A549 treated with DMSO at 1 μM for 4 hours (cell line): ENCODE measurements at places on chromosomes 1 and 21. TPM values are rescaled to one million over a fixed set of nuclear protein-coding genes. Genes with fewer than 3 reads are reported as not detected.

OR2L5 gene
- not detected in 5 replicates for total RNA-seq

BLACAT1 gene
- 0.03 to 0.07 TPM in 2 of 5 replicates, not detected in the others for total RNA-seq

TRIM17 gene
- not detected in 5 replicates for total RNA-seq

KCNJ15 gene
- total RNA-seq, result 0.09 to 0.30 TPM (median 0.19 TPM) in 5 replicates

CACNA1S gene
- total RNA-seq, result 0.01 TPM in 1 of 5 replicates, not detected in the others

SSBP3 gene
- total RNA-seq, result 7.8 to 11.4 TPM (median 9.6 TPM) in 5 replicates

PEAR1 gene
- 7.8 to 12.2 TPM (median 10.1 TPM) in 5 replicates for total RNA-seq

OR2W3 gene
- not detected in 5 replicates for total RNA-seq

F5 gene
- 0.07 to 0.20 TPM (median 0.09 TPM) in 5 replicates for total RNA-seq

CYP4A11 gene
- total RNA-seq, result not detected in 5 replicates

FCMR gene
- 4.0 to 6.3 TPM (median 4.4 TPM) in 5 replicates for total RNA-seq

HSD3B2 gene
- not detected in 5 replicates for total RNA-seq

UTS2 gene
- 0.73 TPM in 1 of 5 replicates, not detected in the others for total RNA-seq

CYYR1 gene
- total RNA-seq, result not detected in 5 replicates

TENT5C gene
- total RNA-seq, result 0.06 to 0.15 TPM (median 0.09 TPM) in 5 replicates

TACSTD2 gene
- not detected in 5 replicates for total RNA-seq

TTC22 gene
- not detected in 5 replicates for total RNA-seq
